ENCODE measurements at places on chromosomes 13 and 19. TPM values are rescaled to one million over a fixed set of nuclear protein-coding genes. Genes with fewer than 3 reads are reported as not detected.

DNA sequence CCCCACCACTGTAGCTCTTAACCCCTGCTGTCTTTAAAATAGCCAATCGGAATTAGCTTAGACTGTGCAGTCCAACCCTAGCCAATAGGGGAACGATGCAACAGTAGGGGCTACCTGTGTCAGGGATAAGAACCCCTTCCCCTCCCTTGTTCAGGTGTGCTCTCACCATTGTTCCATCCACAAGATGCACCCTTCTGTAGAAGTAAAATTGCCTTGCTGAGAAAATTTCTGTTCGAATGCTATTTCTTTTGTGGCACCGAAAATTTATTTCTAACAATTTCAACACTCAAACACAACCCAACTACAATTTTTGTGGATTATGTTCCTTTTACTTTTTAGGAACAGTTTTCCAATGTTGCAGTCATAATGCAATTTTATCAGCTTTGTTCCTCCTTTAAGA, 3.6 kb upstream of the ZNF583 start:
- no peak for DNase-seq

DNA sequence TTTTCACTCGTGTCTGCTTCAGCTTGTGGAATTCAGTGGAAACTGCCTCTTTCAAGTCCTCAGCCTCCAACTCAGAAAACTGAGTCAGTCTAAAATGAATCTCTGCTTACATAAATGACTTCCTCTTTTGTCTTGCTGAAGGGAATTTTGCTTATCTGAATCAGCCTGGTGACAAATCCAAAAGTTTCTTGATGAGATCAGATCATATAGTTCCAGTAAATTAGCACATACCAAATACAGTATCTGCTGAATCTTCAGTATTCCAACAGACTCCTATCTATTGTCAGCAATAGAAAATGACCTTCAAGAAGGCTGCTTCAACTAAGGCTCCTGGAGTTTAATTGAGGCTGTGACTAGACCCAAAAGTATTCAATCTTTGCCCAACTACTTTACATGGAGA, 290.0 kb downstream of the MZT1 start:
- DNase-seq: no peak

- no peak for DNase-seq
Measured at GRCh38 chr19:31289976-31290375, 59.3 kb downstream of the TSHZ3 start.

The C3 gene
- total RNA-seq: 38.9 TPM

Measured in urinary bladder (tissue), 4 donors.